ENCODE measurements at places on chromosomes 5 and 9. TPM values are rescaled to one million over a fixed set of nuclear protein-coding genes. Genes with fewer than 3 reads are reported as not detected.

PAM gene
- 58.7 TPM for polyA plus RNA-seq

SH3TC2 gene
- not detected for polyA plus RNA-seq

ITGA2 gene
- polyA plus RNA-seq: 0.51 TPM

MARVELD2 gene
- polyA plus RNA-seq: 1.4 TPM

- no peak for DNase-seq
These were observed 16.4 kb downstream of the SH3GLB2 start for GRCh38 chr9:129011761-129012181.

- DNase-seq: no peak
These were observed 1.4 kb upstream of the CIZ1 start for GRCh38 chr9:128192601-128193371.

- DNase-seq: no peak
These were observed 91.8 kb upstream of the DPYSL3 start for GRCh38 chr5:147601652-147602051.

- peak; percentile 45 for DNase-seq
These were observed 5.0 kb downstream of the MAMDC4 start for GRCh38 chr9:136857166-136857565.

All from CD8-positive, alpha-beta memory T cell (primary cell).